ENCODE measurements at places on chromosomes 2 and 18. TPM values are rescaled to one million over a fixed set of nuclear protein-coding genes. Genes with fewer than 3 reads are reported as not detected.

DNA sequence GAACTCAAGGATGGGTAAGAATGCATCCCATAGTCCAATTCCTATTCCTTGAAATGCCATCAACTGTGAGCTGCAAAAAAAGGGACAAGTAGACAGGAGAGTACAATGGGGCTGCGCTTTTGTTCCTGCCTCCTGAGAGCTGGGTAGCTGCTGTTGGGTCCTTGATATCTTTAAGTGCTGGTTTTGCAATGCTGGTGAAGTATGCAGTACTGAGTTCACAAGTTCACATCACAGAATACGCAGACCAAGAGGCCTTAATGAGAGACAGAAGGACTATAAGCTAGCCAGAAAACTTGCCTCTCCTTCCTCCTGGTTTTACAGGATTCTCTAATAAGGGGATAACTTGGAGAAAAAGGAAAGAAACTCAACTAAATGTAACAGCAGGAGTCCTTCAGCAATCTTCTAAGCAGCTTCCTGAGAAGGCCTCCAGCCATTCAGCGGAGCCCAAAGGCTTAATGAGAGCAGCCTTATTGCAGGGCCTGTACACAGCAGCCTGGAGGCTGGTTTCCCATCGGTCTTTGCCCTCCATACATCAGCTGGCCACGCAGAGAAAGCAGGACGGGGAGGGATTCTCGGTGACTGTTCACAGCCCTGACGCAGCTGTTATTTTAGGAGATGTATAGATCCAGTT is 293.1 kb downstream of the CDCA7 start:
- DNase-seq = no peak

The COLEC12 gene
- not detected for polyA plus RNA-seq

- no peak for DNase-seq
Measured at GRCh38 chr2:119680457-119681202, 1.6 kb downstream of the TMEM177 start.

The SLC5A7 gene
- polyA plus RNA-seq = not detected

- DNase-seq = no peak
Measured at GRCh38 chr2:127681288-127681804, 6.0 kb upstream of the LIMS2 start.

DNA sequence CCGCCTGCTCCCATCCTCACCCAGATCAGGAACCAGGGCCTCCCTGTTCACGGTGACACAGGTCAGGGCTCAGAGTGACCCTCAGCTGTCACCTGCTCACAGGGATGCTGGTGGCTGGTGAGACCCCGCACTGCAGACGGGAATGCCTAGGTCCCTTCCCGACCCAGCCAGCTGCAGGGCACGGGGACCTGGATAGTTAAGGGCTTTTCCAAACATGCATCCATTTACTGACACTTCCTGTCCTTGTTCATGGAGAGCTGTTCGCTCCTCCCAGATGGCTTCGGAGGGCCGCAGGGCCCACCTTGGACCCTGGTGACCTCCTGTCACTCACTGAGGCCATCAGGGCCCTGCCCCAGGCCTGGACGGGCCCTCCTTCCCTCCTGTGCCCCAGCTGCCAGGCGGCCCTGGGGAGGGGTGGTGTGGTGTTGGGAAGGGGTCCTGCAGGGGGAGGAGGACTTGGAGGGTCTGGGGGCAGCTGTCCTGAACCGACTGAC is 31.7 kb downstream of the GPC1 start:
- DNase-seq = no peak

DNA sequence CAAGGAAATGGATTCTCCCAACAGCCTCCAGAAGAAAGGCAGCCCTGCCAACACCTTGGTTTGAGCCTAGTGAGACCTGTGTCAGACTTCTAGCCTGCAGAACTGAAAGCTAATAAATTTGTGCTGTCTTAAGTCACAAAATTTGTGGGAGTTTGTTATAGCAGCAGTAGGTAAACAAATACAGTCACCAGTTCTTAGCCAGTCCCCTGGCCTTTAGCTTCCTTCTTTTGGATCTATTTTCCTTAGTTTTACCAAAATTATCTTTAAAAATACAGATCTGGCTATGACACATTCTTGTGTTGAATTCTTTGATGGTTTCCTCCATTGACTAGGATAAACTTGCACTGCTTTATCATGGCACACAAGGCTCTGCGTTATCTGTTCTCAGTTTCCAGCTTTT is 697.9 kb upstream of the FANCL start:
- DNase-seq = no peak

DNA sequence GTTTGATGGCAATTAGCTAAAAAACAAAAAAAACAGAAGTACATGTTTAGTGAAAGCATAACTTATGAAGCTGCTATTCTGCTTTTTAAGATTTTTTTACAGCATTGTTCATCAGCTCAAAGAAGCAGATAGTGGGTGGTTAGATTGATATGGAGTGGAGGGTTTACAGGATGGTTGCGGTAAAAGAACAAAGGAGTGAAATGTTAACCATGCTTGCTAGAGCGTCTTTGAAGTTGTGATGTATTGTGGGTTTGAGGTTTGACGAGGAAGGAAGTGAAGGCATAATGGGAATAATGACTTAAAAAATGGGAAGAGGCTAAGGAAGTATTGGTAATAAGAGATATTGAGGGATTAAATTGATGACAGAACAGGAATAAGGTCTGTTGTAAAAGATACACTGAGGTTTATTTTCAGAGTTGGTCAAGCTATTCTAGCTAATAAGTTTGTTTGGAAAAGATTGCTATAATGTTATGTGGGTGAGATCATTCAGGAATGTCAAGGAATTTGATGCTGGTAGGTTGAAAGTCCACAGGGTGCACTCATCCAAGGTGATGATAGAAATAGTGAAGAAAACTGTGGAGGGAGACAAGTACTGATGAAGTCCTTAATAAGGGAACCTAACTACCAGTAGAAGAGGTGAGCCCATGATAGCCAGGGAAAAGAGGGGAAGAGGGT is 14.6 kb downstream of the SPOPL start:
- no peak for DNase-seq

DNA sequence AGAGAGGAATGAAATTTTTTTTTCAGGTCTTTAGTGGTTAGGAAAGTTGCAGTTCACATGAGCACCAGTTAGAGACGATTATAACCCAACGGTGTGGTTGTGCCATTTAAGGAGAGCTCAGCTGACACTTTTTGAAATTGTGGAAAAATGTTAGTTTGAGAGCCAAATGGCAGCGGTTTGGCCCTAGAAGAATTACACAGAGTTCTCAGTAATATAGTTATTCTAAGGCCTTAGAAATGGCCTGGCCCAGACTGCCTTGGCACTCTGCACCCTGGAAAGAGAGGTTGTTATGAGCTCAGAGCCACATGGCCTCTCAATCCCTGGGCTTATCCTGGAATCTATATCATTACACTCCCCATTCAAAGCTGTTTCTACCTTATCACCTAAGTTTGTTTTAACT is 117.4 kb downstream of the RHBDD1 start:
- no peak for DNase-seq

DNA sequence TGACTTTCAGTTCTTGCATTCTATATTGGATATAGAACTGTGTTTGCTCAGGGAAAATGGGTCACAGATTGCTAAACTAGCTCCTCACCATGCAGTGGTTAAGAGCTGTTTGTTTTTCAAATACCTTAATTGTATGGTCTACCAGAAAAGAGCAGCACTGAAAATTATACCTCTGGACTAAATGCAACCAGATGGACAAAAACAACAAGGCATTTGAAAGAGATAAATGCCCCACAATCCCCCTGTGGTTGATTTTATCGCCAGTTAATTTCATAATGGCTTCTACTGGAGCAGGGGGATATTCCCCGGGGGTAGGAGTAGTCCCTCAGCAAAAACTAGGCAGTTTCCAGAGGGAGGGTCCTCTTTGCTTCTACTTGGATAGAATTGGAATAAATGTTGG is 267.9 kb upstream of the TNP1 start:
- DNase-seq = no peak

GRCh38 chr2:136049991-136050920 is 64.8 kb upstream of the DARS1 start:
- DNase-seq = no peak

GRCh38 chr2:20595439-20596192 is 55.3 kb downstream of the HS1BP3 start:
- DNase-seq = peak; percentile 51

DNA sequence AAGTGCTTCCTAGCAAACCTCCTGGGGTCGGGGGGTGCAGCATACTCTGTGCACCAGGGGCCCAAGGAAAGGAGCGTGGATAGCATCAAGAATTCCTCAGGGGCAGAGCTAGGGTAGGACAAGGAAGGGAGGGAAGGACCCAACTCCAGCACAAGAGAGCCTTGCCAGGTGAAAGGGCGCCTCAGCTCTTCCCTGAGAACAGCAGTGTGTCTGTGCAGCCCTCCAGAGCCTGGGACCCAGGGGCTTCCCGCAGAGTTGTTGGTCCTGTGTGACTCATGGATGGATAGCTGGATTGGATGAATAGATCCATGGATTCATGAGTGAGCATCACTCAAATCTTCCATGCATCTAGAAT is 175.4 kb downstream of the SMAD2 start:
- DNase-seq = no peak

Measured in mammary epithelial cell (primary cell).